Hepatocyte (in vitro differentiated cells): ENCODE measurements at places on chromosomes 2 and 18.

- DNase-seq, result peak; percentile 89
Measured at GRCh38 chr2:166375736-166376487, at the start of gene SCN9A. SCN9A (minus strand) TSS chr2:166375944; CDS start chr2:166311756, 64,188 bp downstream.

DNA sequence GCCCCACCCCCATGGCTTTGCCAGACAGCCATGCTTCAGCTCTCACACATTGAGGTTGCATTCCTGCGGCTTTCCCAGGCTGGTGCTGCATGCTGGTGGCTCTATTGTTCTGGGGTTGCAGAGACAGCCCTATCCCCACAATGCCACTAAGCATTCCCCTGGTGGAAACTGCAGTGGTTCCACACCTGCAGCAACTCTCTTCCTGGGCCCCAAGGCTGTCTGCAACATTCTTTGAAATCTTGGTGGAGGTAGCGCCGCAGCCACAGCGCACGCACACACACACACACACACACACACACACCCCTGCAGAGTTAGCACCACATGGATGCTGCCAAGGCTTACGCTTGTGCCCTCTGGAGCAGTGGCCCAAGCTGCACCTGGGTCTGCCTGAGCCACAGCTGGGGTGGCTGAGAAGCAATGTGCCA is 21.4 kb downstream of the SFXN5 start:
- no peak for DNase-seq

DNA sequence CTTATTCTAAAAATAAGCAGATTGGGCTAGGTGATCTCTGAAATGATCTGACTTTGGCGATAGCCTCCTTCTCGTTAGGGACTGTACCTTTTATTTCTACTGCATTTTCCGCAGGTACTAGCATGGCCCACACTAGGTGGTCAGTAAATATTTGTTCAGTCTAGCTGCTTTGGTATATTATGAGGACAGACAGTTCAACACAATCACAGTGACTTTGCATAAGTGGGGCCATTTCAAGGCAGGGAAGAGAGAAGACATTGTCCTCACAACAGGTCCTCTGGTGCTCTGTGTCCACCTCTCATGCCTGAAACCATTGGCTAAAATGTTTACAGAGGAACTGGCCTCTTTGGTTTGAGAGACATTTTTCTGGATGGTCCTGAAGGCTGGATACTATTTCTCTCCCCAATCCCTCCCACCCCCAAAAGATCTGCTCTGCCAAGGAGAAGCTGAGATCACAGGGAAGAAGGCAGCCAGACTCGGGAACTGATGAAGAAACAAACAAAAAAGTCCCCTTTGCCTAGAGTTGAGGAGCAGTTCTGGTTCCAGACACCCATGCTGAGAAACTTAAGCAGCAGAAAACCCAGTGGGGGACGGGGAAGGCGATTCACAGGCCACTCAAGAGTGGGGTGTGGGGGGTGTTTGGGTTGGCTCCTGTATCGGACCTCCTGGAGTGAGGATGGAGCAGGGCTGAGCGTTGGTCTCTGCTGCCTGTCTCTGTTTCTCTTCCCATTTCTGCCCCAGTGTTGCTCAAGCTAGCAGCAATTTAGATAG is 2.9 kb upstream of the TNP1 start:
- no peak for DNase-seq

DNA sequence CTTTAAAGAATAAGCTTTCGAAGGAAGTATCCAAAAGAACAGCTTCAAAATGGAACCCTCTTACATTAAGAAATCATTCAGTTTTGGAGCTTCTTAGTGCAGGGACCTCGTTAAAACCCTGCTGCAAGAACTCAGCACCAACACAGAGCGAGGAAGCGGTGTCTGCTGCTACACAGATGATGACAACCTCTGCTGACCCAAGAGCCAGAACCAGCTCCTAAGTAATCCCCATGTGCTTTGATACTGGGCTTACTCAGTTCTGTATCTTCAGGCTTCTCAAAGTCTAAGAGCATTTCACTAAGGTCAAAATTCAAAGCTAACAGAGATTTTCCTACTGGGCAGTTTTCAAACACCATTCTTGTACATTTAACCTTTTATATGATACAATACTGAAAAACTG is 194.6 kb downstream of the STK39 start:
- DNase-seq, result no peak

- DNase-seq, result no peak
Measured at GRCh38 chr2:162258169-162258568, 14.9 kb upstream of the FAP start.

- no peak for DNase-seq
Measured at GRCh38 chr18:79434607-79435401, 39.1 kb downstream of the NFATC1 start.

GRCh38 chr2:27715318-27716210 is 51.9 kb downstream of the SLC4A1AP start:
- DNase-seq, result peak; percentile 88

- DNase-seq, result no peak
Measured at GRCh38 chr2:120712180-120712681, 23.4 kb upstream of the GLI2 start.

DNA sequence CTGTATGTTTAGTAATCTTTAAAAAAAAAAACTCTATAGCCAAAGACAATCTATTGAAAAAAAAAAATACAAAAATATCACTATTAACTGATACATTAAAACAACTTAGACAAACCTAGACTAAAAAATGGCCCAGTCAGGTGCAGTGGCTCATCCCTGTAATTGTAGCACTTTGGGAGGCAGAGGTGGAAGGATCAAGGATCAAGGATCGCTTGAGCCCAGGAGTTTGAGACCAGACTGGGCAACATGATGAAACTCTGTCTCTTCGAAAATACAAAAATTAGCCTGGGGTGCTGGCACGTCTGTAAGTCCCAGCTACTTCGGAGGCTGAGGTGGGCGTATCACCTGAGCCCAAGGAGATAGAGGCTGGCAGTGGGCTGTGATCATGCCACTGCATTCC is 16.1 kb downstream of the ESCO1 start:
- DNase-seq, result no peak

GRCh38 chr18:53644799-53645471 is 579.5 kb downstream of the MBD2 start:
- DNase-seq, result no peak

DNA sequence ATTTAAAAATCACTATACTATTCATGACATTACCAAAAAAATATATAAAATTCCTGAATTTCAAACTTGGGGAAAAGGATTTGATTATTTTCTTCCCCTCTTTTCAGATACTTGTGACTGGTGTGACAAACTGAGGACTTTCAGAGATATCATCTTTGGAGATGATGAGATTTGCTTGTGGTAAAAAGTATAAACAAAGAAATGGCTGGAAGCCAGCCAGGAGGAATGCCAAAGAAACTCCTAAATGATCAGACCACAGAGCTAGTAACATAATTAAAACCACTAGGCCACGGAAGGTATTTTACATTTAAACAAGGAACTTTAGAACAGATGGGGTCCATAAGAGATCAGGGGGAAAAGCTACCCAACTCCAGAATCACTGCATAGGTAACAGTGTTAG is 58.7 kb downstream of the PIGN start:
- DNase-seq, result no peak

DNA sequence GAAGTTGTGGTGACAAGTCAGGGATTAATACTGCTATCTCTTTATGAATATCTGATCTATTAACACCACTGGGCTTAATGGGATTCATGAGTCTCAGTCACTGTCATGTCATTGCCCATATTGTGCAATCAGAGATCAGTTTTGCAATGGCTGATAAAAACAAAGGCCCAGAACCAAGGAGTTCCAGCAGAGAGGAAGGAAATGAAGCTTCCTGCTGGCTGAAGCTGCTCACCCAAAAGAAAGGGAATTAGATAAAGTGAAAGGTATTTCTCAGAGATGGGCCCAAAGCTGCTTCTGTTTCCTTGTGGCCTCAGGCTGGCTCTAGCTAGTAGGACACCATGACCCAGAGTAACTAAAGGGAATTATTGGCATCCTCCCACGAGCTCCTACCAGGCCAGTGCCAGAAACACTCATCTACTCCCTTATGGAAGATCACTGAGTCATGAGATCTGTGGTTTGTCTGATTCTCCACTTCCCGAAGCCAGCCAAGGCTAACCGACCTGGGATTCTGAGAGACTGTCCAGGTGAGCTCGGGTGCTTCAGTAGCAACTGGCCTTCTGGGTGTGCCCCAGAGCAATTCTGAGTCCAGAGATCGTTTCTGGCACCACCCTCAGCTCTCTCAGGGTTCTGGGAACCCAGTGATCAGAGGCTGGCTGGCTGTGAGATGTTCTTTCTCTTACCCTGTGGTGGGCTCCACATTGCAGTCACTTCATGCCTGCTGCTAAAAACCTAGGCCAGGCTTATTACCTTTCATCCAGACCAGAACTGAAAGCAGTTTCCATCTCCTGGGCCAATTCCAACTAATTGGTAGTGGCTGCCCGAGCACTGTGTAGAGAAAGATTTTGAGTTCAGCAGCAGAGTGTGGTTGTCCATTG is 129.5 kb upstream of the PELI1 start:
- peak; percentile 41 for DNase-seq

DNA sequence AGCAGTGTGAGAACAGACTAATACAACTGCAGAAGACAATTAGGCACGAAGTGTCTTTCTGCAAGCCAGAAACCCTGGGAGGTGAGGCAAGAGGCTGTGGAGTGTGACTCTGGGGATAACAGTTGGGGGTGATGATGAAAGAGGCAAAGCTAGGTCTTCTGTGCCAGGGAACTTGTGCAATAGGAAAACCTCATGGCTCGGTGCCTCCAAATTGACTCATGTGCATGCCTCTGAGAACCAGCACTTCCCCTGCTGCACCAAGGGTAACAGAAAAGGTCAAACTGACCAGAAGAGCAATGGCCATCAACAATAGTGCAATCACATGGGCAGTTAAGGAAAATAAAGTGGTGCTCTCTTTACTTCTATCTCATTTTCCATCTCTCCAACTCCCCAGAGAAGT is 136.4 kb downstream of the SCG2 start:
- DNase-seq, result peak; percentile 51

DNA sequence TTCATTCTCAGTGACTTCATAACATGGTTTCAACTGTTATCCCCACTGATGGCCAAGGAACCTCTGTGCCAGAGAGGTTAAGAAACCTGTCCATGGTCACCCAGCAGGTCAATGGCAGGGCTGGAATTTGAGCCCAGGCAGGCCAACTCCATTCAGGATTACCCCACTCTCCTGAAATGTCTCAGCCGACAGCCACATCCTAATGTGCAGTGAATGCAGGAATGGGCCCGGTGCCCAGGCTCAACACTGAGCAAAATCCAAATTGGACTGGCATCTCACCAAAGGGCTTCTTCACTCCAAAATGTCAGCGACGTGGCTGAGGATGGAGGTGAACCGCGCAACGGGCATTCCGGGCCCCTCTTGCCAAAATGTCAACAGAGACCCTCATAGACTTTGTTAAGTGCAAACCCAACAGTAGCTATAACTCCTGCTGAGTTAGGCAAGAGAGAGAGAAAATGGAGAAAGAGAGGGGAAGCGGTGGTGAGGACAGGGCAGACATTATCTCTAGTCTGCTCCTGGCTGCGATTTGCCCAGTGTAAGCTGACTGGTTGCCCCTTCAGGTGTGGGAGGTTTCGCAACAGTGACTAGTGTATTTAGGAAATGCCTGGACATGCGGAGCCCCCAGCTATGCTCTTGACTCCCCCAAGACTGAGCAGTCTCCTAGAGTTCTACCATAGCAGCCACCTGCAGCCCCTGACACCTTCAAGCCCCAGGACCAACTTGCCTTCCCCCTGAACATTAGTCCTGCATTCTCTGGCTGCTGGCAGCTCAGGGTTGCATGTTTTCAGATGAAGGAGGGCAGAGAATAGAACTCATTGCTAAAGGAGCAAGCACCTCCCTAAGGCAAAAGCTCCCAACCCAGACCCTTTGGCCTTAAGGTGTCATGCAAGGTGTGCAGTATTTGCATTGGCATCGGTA is 167.7 kb downstream of the ANAPC1 start:
- DNase-seq, result no peak

DNA sequence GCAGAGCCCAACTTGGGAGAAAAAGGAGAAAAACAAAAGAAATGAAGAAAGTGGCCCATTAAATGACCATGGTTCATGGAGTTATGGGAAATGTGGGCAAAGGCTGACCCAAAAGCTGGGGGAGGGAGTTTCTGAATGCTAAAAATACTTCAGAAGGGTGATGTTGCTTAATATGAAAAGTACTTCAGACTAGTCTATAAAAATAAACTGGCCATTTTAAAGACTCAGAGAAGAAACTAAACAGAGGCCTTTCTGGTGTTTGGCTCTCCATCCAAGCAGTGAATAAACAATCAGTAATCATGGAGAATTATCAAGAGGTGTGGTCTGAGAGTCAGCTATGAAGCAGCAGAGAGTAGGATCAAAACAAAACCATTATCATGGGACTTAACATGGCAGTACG is 160.8 kb upstream of the MAPRE2 start:
- DNase-seq, result no peak

- DNase-seq, result no peak
Measured at GRCh38 chr2:145740302-145740701, 1220.4 kb upstream of the ZEB2 start.

DNA sequence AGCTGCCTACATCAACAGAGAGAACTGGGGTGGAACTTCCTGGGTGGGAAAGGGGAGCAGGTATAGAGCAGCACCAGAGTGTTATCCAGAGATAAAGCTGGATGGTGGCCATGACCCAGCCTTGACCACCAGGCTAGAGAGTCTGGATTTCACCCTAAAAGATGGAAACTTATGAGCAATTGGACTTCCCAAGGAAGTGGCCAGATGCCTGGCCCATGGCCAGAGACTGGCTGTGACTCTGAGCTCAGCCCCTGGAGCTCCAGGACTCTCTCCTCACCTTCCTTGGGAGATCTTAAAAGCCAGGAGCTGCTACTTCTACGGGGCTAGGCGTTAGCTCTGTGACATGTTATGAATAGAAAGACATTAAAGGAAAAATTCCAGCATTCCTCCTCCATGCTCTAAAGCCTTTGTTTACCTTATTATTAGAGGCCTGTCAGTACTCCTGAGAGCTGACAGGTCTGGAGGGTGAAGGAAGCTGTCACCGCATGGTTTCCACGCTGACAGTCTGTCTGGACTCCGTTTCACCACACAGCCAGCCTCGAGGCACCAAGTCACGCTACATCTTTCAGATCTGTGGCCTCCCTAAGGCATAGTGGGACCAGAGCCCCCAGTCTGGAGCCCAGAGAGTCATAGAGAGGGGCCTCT is 260.0 kb upstream of the SIX2 start:
- DNase-seq, result no peak

DNA sequence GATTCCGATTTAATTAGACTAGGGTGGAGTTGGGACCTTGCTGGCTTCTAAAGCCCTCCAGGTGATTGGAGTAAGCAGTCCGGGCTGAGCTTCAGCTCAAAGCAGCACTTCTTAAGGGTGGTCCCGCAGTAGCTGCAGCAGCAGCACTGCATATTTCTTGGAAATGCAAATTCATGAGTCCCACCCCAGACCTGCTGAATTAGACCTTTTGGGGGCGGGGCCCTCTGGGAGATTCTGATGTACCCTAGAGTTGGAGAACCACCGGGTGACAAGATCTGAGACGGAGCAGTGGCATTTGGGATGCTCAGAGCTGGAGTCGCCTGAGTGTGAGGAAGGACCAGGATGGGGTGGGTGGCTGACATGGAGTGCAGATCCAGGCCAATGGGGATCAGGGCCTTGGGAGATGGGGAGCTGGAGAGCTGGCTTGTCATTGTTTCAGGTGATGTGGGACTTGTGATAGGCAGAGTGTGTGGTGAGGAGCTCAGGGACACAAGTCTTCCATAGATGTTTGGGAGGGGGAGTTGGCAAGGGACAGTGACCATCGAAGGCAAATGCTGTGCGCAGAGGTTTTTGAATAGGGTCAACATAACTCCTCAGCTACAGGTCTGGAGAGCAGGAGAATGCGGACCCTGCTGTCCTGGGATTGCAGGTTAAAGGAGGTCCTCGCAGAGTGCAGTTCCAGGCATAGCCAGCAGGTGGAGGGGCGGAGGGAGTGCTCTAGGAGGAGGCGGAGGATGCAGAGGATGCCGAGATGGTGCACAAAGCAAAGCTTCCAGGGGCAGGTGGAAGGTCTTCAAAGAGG is 130.9 kb upstream of the RAB12 start:
- peak; percentile 79 for DNase-seq
